NCI-H187 (cell line): ENCODE measurements at places on chromosomes 3 and 15.

GRCh38 chr3:190051641-190052040, 69.1 kb downstream of the P3H2 start:
- no peak for DNase-seq

GRCh38 chr3:29701326-29701983, 420.6 kb downstream of the RBMS3 start:
- no peak for DNase-seq

GRCh38 chr3:105744202-105744601, 124.6 kb downstream of the CBLB start:
- no peak for DNase-seq

GRCh38 chr3:111936191-111936841, 42.5 kb upstream of the ABHD10 start:
- DNase-seq, result no peak

GRCh38 chr3:196063456-196063855, 18.4 kb downstream of the TFRC start:
- DNase-seq, result no peak

DNA sequence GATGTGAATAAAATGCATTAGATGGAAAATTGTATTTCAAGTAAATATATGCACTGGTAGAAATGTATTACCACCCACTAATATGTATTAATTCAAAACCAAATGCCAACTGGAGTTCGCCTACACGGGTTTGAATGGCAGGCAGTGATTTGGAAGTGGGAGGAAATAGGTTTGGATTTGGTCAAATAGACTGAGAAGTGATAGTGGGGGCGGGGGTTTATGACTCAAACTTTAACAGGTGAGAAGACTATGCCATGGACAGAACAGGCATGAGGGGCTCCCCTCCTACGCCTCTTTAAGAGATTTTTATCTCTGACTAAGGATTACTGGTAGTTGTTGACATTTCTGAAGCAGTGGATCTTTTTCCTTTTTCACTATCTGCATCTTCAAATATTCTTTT, 677.8 kb downstream of the NTRK3 start:
- DNase-seq, result no peak

- peak; percentile 43 for DNase-seq
Observed at GRCh38 chr3:197186887-197187588, 111.4 kb downstream of the DLG1 start.

DNA sequence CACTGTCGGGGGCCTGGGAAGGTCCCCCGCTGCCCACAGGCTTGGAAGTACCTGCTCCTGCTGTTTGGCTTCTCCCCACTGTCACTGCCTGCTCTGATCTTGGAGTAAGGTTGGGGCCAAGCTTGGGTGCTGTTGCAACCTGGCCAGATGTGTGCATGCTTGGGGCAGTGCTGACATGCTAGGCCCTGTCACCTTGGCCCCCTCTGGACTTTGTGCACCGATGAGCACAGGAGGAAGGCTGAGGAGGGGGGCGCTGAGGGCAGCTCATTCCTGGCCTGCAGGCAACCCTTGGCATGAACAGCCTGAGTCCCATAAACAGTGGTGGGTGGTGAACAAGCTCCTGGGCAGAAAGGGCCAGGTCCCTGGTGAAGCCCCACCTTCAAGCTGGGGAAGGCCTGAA, 4.0 kb upstream of the XCR1 start:
- no peak for DNase-seq

DNA sequence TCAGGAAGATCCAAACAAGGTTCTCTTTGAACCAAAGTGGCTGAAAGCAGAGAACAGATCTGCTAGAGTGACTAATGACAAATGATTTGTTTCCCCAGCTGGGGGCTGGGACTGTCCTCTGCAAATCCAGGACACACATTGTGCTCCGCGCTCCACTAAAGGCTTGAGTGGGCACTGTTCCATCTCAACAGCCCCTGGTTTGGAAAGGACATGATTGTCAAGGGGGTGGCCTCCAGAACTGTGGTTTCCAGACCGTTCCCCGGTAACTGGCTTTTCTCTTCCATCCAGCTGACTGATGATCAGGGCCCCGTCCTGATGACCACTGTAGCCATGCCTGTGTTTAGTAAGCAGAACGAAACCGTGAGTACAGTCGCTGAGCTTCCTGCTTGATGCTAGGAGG, 91.0 kb downstream of the LRTM1 start:
- DNase-seq, result no peak

- no peak for DNase-seq
Observed at GRCh38 chr15:86522721-86523120, 443.1 kb downstream of the AGBL1 start.

- peak; percentile 29 for DNase-seq
Observed at GRCh38 chr3:46629551-46630517, 17.5 kb downstream of the FAM240A start.

GRCh38 chr15:101048581-101049030, 129.4 kb downstream of the LRRK1 start:
- DNase-seq, result no peak

- no peak for DNase-seq
Observed at GRCh38 chr15:65406424-65407000, 16.2 kb downstream of the IGDCC4 start.

DNA sequence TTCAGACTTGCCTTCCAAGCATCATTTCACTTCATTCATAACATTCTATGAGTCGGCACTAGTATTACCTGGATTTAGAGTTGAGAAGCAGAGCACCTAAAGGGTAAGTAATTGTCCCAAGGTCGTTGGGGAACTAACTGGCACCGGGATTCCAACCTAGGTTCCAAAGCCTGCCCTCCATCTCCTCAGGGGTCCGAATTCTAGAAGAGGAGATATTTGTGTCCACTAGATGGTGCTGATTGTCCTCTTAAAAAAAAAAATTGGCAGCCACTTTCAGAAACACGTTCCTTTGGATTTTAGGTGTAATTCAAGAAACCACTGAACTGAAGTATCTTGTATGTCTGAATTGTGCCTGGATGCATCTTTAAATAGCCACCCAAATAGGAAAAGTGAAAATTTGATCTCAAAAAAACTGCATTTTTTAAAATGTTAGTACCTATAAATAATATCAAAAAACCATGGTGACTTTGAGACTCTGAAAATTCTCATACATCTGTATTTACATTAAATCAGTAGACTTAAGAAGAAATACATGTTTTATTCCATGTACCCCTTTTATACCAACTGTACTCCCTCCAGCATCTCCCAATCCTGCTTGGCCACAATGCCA, 3.9 kb upstream of the FSIP1 start:
- DNase-seq, result no peak

DNA sequence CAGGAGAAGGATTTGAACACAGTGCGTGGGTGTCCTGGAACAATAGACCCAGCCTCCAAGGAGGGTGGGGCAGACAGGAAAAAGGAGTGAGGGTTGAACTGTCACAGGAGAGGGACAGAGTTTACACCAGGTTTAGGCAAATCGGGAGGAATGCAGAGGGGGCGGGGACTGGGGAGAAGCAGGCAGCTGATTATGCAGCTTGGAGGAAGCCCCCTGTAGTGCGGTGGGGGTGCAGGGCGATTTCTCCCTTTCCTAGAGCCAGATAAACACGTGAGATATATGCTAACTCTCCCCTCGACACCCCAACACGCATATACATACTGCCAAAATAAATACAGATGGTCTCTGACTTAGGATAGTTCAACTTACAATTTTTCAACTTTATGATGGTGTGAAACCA, 108.6 kb upstream of the PRR20G start:
- DNase-seq, result no peak

DNA sequence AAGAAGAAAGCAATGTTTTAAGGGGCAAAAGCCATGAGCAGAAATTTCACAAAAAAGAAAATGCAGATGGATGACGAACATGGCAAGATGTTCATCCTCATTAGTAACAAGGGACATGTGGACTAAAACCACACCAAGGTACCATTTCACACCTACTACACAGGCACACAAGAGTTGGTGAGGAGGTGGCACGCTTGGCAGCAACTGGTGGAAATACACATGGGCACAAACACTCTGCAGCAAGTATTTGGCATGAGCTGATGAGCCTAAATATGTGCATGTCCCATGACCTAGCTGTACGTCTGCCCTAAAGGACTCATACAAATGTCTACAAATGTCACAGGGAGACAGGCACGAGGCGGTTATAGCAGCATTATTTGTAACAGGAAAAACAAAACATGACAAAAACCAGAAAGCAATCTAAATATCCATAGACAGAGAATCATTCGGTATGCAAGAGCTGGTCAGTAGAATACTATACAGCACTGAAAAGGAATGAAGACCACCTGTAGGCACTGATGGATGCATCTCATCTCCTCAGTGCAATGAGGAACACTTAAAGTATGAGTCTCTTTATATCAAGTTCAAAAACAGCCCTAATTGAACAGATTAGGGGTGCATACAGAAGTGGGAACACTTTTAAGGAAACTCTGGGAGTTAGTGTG, 11.5 kb upstream of the FBLN2 start:
- no peak for DNase-seq

DNA sequence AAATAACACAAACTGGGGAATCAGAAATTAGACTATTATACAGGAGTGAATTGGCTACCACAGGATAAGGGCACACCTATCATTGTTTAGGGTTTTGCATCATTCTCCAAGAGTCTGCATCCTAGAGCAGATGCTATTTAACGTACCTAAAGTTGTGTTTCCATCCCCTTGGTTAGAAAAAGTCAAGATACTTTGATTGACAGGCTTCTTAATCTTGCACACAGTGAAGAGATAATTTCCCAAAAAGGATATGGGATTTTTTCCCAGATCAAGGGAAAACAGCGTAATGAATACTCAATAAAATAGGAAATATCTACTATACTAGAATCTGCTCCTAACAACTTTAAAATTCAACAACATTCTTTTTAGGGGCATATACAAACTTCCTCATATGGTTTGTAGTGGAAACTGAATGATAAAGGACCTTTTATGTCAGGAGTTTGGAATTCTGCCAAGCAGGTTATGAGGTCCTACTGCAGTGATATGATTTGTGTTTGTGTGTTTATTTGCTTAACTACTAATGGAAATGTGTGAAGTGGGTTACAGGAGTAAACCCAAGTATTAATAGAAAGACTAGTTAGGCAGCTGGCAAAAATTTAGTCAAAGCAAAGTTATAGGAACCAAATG, 124.1 kb upstream of the MME start:
- no peak for DNase-seq

DNA sequence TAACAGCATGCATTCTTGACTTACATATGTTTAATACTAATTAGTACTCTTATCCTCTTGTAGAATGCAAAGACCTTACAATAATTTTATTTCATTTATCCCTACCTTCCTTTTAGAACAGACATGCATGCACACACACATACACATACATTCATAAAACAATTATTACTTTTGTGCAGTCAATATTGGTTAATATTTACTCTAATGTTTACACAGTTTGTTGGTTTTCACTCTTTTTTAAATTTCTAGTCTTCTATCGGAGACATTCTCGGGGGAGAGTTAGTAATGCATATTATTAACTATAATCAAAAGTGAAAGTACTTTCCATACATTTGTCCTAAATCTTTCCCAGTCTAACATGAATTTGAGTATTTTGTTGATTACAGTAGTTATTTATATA, 317.7 kb upstream of the DPH6 start:
- no peak for DNase-seq

DNA sequence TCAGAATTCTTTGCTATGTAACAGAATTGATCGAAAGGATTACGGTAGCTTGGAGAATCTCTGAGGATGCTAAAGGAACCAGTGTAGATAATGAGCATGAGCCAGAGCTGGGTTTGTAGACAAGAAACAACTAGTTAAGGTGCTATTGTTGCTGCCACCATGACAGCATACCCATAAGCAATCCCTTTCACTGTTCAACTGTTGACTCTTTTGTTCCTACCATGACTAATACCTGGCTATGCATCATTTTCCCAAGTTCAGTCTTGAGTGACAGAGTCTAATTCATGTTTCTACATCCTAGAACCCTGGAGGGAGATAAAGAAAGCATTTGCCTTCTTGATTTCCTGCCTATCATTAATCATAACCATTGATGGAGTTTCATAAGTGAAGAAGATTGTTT, 600.3 kb downstream of the OTOL1 start:
- DNase-seq, result no peak

- DNase-seq, result no peak
Observed at GRCh38 chr3:149267565-149267964, 45.9 kb upstream of the CP start.

DNA sequence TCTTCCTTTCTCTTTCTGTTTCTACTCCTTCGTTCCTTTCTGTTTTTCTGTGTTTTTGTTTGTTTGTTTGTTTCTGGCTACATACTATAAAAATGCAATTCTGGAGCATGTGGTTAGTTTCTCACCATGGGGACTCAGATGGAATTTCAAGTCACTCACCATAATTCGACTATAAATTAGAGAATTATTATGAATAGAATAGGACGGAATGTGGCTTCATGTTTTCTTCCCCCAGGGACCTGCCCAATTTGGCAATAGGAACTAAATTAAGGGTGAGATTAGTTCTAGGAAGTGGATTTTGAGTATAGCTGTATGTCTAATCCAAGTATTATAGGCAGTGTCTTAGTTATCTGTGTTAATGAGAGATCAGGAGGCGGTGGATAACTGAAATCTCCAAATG, 96.9 kb downstream of the THSD4 start:
- DNase-seq, result no peak
